ENCODE measurements at places on chromosomes 16 and 17.

DNA sequence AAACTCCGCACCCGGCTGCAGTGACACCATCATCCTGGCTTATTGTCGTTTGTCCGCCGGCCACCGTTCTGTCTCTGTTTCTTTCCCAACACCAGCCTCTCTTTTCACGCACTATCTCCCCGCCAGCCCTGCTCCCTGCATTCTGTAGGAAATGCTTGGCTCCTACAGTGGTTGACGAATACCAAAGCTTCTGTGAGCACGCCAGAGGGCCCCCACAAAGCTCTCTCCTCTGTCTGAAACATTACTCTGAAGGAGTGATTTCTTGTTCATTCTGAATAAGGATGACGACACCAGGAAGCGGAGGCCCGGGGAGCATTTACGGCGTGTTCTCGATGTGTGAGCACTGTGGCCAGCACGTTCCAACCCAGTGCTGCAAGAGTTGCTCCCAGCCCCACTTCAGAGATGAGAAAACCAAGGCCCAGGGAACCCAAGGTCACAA is 58.8 kb downstream of the ADCY9 start:
- DNase-seq, result no peak

- DNase-seq, result no peak
Measured at GRCh38 chr16:67100569-67101310, 9.0 kb upstream of the PHAF1 start.

DNA sequence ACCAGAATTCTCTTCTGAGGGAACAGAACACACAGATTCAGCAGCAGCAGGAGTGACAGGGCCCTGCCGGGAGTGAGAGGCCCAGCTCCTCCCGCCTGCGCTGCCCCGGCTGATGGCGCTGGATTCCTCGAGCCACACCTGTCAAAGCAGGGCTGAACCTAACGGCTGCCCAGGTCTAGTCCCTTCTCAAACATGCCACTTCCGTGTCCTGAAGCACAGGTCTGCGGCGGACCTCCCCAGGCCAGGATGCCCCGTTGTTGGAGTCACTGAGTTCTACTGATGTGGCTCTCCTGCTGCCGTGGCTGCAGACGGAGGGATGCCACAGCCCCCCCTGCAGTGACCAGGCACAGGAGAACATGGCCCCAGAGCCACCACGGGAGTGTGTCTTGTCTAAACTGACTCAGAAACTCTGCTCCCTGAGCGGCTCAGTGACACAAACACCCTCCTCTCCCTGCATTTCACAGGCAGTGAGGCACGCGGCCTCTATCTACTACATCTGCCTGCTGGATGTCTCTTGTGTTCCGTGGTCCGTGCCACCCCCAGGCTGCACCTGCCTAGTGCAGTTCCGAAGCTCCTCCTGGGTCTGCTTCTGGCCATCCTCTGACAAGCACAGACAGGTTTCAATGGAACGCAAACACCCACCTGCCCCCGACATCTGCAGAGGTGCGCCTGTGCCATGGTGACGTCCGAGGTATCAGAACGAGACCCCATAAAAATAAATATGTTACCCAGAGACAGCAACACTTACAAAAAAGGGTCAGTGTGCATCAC is 44.7 kb upstream of the DNAH17 start:
- DNase-seq, result no peak

GRCh38 chr16:12794486-12795387 is 8.9 kb downstream of the CPPED1 start:
- DNase-seq, result no peak

GRCh38 chr16:72092832-72093447 is 480 bp downstream of the TXNL4B start:
- DNase-seq, result no peak

DNA sequence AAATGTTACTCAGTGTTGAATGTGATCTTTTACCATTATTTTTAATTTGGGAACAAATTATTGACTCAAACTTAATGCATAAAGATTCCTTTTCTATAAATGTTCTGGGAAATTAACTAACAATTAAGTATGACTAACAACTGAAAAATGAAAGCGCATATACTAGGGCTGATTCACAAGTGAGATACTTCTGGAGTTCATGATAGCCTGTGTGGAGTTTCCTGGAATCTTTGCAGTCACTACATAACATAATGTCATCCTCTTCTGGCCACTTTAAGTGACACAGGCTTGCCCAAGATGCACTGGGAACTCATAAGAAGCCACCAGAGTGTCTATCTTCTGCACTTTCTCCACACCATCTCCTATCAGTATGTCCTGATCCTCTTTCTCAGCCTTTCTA is 450.3 kb upstream of the CDH11 start:
- DNase-seq, result no peak

DNA sequence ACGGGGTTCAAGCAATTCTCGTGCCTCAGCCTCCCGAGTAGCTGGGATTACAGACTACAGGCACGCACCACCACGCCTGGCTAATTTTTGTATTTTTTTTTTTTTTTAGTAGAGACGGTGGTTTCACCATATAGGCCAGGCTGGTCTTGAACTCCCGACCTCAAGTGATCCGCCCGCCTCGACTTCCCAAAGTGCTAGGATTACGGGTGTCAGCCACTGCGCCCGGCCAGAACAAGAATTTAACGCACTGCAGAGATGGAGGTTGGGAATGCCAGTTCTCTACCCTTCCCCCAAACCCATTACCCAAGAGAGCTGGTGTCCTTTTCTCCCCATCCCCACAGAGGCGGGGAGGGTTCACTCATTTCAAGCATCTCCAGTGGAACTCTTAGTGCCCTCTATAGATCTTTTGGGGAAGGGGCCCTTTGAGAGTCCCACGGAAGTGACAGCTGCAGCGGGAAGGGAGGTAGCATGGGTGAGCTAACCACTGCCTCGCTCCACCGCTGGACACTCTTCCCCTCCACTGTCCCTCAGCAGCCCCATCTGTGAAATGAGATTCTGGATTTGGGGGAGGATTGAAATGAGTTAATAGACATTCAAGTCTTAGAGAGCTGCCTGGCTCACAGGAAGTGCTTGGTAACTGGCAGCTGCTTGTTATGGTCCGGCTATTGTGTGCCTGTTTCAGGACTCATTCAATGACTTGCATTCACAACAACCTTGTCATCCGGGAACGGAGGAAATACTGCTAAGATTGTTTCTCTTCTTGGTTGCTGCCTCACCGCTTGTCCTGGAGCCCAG is 3.5 kb upstream of the UBALD2 start:
- DNase-seq, result no peak

GRCh38 chr17:57113656-57114055 is 28.6 kb downstream of the AKAP1 start:
- DNase-seq, result no peak

- no peak for DNase-seq
Measured at GRCh38 chr17:60941028-60941427, 263.4 kb downstream of the BCAS3 start.
